Omental fat pad (tissue), 4 donors: ENCODE measurements at places on chromosomes 7 and 10.

DNA sequence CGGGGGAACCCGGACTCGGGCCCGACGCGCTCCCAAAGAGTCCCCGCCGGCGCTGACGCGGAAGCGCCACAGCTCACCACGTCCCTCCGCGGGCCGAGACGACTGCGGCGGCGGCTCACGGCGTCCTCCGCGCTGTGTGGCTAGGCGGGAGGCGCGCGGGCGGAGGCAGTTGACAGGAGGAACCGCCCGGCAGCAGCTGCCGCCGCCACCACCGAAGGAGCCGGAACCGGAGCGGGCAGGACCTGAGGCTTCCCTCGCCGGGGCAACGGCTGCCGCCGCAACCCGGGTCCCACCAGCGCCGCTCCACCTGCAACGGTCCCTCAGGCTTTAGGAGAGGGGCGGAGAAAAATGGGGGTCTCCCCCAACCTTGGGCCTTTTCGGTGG is 334 bp downstream of the ZNF800 start:
- no peak for DNase-seq

- no peak for DNase-seq
Observed at GRCh38 chr7:81062755-81063154, 143.9 kb upstream of the SEMA3C start.

DNA sequence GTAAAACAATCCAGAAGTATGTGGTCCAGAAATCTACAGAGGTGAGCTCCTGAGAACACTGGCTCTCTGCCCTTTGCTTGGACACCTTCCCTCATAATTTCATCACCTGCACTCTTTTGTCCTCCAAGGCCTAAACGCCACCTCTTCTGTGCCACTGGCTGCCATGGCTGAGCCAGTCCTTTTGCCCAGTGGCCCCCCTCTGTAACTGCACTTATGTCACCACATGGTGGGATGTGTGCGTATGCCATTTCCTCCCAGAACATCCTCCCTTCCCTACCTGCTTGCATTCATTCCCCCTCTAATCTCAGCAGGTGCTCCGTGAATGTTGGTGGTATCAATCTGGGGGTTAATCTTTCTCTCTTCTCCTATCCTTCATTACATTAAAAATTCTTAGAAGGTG is 17.3 kb upstream of the DUSP5 start:
- DNase-seq = no peak

DNA sequence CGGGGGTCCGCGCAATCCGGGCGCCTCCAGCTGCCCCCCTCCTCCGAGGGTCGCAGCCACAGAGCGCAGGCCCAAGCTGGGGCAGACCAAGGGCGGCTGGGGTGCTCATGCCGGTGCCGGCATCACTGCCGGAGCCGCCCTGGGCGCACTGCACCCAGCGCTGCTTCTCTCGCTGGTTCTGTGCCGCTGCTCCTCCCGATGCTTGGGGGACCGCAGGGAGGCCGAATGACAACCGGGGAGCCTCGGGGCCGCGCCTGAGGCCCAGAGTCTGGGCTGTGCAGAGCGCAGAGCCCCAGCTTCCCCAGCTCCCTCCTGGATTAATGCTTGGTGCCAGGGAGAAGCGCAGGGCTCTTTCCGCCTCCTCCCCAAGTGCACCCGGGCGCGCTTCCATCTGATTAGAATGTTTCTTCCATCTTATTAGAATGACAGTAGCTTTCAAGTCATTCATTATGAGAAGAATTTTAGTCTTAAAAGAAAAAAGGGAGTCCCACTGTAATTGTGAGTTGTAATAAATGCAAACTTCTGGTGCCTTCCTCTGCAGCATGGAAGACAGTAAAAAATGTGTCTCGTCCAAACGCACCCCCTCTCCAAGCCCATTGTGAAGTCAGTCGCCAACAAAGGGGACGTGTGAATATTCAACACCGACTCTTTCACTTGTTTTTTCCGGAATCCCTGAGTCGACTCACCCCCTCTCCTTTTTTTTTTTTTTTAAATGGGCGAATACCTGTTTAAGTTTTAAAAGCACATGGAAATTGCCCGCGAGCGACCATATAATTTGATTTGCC is 19.5 kb upstream of the PTF1A start:
- no peak for DNase-seq

DNA sequence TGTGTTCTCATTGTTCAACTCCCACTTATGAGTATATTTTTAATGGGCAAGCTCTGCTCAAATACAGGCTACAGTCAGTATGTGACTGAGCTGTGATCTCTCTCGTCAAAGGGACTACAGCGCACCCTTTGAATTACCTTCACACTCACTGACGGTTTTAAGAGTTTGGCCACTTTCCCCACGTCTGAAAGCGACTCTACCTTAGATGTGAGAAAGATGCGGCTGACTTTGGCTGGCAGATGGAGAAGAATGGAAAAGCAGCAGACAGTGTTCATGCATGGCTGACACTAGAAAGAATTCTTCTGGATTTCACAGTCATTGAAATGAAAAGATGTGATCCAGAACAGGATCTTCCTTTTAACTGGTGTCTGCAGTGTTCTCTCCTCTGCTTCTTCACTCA is 2.0 kb upstream of the ATRNL1 start:
- DNase-seq = no peak

DNA sequence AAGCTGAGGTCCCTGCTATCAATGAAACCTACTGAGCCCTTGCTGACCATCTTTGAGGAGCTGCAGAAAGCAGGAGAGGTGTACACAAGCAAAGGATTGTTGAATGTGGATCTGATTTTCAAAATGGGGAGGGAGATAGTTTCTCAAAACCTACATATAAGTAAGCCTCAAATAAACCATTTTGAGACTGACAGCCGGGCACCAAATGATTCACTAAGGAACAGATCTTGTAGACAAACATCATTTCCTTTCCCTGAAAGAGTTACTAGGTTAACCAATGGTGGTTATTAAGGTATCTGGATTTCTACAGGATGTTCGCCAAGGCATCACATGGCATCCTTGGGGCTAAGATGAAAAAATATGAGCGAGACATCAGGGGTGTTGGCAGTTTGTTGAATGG is 24.5 kb upstream of the RHOBTB1 start:
- no peak for DNase-seq

DNA sequence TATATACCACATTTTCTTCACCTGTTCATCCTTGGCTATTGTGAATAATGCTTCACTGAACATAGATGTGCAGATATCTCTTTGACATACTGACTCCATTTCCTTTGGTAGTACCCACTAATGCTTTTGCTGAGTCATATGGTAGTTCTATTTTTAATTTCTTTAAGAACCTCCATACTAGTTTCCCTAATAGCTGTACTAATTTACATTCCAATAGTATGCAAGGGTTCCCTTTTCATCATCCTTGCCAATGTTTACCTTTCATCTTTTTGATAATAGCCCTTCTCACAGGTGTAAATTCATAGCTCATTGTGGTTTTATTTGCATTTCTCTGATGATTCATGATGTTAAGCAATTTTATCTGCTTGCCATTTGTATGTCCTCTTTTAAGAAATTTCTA is 159.9 kb downstream of the CALCR start:
- no peak for DNase-seq
